ENCODE measurements at places on chromosomes 3 and 15.
A peak's percentile ranks its signal among the peaks of the same experiment; 100 is the strongest.

- no peak for DNase-seq
These were observed 187.4 kb upstream of the LINGO1 start for GRCh38 chr15:77819851-77820728.

DNA sequence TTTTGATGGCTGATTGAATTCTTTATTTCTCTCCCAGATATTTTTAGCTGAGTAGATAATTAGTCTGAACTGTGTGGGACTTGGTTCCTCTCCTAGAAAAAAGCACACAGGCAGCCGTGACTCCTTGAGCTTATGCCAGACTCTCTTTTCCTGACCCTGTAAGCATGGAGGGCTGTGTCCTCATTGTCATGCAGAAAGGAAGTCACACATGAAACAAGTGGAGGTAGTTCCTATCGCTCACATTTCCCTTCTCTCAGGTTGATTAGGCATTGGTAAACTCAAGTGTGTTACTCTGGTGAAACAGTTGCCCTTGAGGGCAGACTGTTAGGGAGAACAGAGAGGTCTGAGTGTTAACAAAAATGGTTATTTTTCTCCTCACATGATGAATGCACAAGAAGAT, 6.3 kb upstream of the RTP4 start:
- DNase-seq, result no peak

DNA sequence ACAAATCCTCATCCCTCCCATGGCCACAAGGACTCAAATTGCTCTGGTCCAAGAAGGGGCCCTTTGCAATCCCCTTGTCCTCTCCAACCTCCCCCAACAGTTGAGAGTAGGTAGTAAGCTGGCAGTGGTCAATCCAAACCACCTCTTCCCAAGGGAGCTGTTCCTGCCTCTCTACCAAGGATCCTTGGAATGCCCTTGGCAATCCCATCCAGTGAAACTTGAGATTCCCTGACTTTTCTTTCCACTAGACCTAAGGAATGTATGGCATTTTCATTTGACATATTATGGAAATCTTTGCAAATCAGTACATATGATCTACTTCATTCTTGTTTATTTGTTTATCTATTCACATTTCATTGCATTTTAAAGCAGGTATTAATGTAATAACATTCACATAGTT, 4.8 kb upstream of the RBP2 start:
- no peak for DNase-seq

DNA sequence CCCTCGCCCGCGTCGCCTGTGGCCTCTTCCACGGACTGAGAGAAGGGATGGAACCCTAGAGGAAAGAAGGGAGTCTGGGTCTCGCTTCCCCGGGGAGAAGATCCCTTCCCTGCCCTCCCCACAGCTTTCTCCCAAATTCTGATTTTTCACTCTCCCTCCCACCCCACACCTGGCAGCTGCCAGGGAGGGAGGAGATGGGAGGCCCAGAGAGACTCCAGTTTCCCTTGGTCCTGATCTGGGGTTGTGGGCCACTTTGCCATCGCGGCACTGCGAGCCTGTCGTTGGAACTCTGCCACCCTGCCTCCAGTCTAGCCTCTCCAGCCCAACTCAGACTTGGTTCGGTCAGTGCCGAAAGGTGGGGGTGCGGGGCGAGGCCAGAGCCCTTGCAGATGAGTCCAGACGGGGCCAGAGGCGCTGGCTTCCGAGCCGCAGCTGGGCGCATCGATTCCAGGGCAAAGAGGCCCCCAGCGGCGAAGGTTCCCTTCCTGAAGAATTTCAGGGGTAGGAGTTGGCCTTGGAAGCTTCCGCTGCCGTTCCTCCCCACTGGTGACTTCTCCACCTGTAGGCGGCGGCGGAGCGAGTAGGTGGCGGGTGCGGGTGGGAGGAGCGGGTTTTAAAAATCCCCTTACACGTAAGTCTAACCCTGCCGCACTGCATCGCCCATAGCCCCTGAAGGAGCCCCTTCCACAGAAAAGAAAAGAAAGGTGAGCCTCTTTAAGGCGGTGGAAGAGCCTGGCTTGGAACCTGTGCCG, 5.2 kb downstream of the WNT5A start:
- no peak for DNase-seq

GRCh38 chr3:197791113-197791891, at the start of gene LRCH3:
TSS of gene LRCH3 (plus strand) at chr3:197791254. CDS start at chr3:197791279, 25 bp downstream.
- DNase-seq, result peak; percentile 64

- DNase-seq, result no peak
These were observed 31.6 kb downstream of the ANP32A start for GRCh38 chr15:68789091-68789490.

GRCh38 chr3:28765194-28765593, 416.6 kb upstream of the AZI2 start:
- DNase-seq, result no peak

DNA sequence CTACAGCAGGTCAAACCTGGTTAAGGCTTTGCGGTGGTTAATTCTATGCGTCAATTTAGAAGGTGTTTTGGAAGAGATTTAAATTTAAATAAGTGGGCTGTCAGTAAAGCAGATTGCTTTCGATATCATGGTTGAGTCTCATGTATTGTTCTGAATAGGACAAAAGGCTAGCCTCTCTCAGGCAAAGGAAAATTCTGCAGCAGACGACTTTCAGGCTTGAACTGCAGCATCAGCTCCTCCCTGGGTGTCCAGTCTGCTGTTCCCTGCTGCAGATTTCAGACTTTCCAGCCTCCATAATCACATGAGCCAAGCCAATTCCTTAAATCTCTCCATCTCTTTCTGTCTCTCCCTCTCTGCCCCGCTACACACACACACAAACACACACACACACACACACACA, 143.2 kb downstream of the TUSC7 start:
- DNase-seq, result no peak

- no peak for DNase-seq
These were observed 80.1 kb upstream of the CHRM5 start for GRCh38 chr15:33888176-33888575.

GRCh38 chr3:185582236-185582635, 3.9 kb upstream of the SENP2 start:
- no peak for DNase-seq

- no peak for DNase-seq
These were observed 8.1 kb downstream of the XIRP1 start for GRCh38 chr3:39184081-39184967.

- no peak for DNase-seq
These were observed 71.5 kb upstream of the GALNT15 start for GRCh38 chr3:16102905-16103364.

DNA sequence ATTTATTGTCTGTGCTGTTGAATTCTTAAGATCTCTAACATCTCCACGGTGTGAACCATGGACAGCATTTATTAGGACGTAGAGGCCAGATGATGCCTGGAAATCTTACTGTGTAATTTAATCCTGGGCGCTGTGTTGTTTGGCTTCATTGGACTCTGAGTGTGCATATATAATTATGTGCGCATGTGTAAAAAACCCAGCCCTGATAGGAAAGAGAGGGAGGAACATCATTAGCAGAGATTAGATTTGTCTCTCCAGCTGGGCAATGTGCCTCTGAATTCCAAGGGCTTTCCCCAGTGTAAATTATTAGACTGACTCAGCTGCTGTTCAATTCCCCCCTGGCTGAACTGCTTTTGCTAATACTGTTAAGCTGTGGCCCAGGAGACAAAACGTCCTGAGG, 39.6 kb downstream of the MAP3K13 start:
- no peak for DNase-seq

DNA sequence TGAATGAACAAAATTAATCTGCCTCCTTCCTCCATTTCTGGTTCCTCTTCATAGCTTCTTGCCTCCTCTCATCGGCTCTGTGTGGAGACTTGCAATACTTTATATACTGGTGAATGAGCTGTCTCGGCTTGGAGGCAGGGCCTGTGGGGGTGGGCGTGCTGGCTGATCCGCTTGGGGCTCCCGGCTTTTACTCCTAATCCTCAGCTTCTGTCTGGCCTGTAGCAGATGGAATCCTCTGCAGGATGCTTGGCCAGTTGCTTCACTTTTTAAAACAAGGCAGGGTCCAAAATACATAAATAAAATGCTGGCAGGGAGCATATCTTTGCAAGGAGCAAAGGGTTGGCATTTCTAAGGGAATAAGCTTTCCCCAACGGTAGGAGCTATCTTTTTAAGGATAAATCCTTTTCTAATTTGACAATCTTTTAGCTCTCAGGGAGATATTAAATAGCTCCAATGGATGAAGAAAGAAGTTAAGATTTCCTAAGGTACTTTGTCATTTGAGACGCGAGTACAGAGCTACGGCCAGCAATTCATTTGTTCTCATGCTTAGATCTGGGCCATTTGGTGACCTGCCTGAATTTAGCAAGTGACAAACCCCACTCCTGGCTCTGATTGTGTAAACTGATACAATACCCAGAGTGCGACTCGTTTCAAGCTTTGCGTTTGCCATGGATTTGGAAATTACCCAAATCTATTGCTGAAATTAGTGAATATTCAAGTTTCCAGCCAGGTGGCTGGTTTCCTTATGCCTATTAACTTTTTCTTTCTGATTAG, 18.9 kb downstream of the SV2B start:
- no peak for DNase-seq

DNA sequence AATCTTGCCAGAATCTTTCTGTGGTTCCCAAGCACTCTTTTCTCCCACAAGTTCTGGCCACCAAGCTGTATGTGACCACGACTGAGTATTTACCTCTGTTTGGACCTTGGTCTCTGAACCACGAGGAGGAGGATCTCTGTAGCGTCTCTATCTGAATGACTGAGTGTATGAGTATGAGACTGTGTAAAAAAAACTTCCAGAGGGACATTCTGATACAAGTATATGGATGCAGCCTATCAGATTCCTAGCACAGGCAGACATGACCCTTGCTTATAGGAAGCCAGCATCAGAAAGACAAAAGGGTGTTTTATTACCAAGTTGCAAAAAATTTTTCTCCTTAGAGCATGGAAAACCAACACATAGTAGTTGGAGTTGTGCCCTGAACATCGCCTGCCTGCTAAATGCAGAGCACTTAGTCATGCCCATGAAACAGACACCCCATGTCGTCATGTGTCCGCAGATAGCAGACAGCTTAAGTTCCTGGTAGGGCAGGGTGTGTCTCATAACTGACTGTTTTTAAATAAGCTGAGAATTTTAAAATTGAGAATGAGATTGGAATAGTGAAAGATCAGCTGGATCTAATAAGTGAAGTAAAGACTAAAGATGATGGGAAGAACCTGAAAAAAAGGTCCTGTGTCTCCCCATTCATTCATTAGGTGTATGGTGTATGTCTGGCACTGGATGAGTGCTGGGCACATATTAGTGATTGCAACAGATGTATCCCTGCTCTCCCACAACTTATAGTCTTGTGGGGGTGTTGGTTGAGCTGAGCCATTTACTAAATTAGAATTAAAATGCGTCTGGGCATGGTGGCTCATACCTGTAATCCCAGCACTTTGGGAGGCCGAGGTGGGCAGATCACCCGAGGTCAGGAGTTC, 30.9 kb downstream of the DAG1 start:
- no peak for DNase-seq

DNA sequence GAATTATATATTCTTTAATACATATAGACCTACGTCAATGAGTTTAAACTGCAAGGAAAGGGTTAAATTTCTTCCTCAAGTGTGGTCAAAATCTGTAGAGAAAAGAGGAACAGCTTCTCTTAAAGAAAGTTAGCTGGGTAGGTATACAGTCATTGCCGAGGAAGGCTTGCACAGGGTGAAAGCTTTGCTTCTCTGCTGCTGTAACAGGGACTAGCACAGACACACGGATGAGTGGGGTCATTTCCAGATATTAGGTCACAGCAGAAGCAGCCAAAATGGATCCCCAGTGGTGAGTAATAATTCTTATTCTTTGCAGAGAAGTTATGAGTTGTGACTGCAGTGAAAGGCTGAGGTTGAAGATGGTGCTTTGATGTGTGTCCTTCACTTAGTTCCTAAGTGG, at the start of gene CD86:
Gene CD86, plus strand, starts transcription at position 148 of the 400 bp plus-strand sequence. Its CDS starts 128 bp downstream, at position 276.
- no peak for DNase-seq

GRCh38 chr15:76979331-76979925, 15.5 kb upstream of the PSTPIP1 start:
- no peak for DNase-seq

DNA sequence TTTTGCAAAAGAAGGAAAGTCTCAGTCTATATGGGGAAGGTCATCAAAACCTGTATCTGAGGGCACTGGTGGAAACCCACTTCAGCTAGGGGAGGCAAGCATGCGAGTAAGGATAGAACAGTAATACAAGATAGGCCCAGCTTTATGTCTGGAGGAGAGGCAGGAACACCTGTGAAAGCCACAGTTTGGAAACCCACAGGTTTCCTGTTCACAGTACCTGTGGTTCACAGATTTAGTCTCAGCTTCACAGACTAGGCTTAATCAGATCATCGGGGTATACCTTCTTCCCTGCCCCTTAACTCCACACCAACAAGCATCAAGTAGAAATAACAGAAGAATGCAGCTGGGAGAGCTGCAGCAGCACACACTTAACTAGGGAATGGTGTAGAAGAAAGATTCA, 36.2 kb downstream of the C2CD4B start:
- no peak for DNase-seq

DNA sequence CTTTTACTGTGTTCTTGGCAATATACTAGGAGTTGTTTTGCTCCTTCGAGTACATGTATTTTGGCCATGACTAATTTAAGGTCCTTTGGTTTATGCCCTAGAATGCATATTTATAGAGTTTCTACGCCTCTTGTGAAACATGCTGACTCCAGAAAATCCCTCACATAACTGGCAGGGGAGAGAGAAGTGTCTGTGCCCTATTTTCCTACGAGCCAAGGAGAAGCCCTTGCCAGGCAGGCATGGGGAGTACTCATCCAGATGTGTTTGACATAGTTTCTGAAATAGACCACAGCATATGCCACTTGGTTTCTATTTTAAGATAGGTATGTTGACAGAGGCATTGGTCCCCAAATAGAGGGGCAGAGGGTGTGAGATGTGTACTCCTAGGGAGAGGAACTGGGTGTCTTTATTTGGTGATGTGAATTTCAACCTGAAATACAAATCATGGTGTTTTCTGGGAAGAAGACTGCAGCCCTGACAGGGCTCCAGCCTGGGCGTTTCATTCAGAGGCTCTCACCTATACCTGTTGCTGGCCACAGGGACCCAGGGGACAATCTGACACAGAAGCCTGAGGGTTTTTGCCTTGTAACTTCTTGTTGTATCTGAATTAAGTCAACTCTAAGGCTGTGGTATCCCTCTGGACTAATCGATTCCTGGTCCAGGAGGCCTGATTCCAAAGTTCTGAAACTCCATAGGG, 267.8 kb upstream of the C2CD4B start:
- DNase-seq, result no peak

GRCh38 chr3:126956866-126957650, 25.9 kb upstream of the PLXNA1 start:
- DNase-seq, result no peak

DNA sequence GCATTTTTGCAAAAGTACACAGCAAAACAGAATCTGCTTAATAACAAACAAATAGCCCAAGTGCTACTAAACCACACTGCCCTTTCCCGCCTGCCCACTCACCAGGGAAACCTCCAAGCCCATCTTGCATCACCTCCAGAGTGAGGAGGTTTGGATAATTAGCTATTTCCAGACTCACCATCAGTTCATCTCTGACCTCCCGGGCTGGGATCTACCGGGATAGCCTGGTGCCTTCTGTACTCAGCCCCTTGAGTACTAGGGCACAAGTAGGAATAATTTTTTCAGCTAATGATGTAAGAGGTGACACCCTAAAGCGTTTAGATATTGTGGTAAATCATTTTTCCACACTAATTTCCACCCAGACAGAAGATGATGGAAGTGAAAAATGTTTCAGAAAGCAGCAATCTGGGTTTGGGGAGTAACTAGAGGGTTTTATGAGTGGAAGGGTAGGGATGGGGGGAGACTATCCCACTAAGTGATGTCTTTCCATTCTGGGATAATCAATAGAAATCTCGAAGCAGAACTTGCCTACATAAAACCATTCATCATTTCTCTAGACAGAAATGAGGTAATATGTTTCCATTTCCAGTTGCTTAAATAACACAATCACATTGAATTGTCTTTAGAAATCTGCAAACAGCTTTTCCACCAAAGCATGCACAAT, 40.9 kb downstream of the TAFA4 start:
- no peak for DNase-seq

GRCh38 chr3:65568497-65568896, 470.2 kb downstream of the MAGI1 start:
- DNase-seq, result no peak

Data from activated T-helper 1 cell treated with anti-CD3 and anti-CD28 coated beads, Interleukin-2, amount 50 U/mL, for 16 hours (primary cell).